Activated naive CD8-positive, alpha-beta T cell treated with anti-CD3 and anti-CD28 coated beads for 36 hours (primary cell): ENCODE measurements at places on chromosomes 6 and 20. TPM values are rescaled to one million over a fixed set of nuclear protein-coding genes. Genes with fewer than 3 reads are reported as not detected.

LCA5 gene
- total RNA-seq: 0.21 TPM

TDRD6 gene
- total RNA-seq: not detected

HAO1 gene
- total RNA-seq: not detected

OPRL1 gene
- total RNA-seq: 0.25 TPM

CNR1 gene
- not detected for total RNA-seq
